Activated CD4-positive, alpha-beta T cell treated with anti-CD3 and anti-CD28 coated beads for 36 hours (primary cell): ENCODE measurements at places on chromosomes 7 and 10. TPM values are rescaled to one million over a fixed set of nuclear protein-coding genes. Genes with fewer than 3 reads are reported as not detected.
A peak's percentile ranks its signal among the peaks of the same experiment; 100 is the strongest.

DNA sequence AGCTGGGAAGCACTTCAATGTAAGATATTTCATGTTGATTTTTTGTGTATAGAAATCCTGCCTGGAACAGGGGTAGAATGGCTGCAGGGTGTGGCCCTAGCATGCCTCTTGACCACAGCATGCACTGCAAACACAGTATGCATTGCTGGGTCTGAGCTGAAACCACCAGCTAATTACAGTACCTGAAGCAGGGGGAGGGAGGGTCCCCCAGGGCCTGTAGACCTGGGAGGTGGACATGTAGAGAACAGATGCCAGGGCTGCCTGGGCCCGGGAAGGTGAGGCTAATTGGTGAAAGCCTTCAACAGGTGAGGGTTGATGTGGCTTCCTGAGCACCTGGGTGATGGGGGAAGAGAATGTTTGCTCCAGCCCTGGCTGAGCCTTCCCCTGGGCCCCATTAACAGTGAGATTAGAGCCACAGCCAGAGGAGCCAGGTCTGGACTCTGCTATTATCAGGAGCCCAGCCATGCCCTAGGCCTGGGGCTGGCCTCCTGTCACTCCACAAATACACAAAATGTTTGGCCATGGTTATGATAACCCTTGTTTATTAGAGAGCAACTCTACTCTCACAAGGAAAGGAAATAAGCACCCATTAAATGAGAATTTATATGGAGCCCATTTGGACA lies 83.3 kb downstream of the PLXNA4 start:
- no peak for DNase-seq

- DNase-seq: no peak
These were observed 34.0 kb downstream of the LYZL1 start for GRCh38 chr10:29322918-29323317.

GRCh38 chr7:2104107-2104710 lies 128.5 kb downstream of the MAD1L1 start:
- DNase-seq: peak; percentile 88

DNA sequence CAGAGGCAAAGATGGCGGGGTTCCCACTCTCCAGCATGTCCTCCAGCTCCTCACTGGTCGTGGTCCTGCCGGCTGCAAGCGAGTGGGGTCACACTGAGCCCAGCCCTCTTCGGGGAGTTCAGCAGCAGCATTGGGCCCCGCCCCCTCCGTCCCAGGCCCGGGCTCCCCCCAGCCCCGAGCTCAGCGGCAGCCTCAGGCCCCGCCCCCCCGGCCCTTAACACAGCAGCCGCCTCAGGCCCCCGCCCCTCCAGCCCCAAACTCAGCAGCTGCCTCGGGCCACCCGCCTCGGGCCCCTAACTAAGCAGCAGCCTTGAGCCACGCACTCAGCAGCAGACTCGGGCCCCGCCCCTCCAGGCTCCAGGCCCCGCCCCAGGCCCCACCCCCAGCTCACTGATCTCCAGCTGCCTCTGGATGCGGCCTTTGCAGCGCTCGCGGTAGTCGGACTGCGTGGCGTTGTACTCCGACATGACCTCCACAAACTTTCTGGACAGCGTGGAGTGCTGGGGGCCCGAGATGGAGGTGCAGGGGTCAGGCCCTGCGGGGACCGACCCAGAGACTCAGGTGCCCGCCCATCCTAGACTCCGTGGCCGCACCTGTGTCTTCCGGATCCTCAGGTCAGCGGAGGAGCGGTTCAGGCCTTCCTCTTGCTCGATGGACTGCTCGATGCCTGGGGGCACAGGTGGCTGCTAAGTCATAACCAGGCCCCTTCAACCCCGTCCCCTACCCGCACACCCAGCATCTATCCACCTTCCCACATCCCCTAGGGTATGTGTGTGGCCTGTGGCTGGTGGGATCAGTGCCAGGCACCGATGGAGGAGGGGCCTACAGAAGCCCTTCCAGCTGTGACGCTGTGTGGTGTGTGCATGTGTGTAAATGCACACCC lies 15.5 kb downstream of the STX1A start:
- DNase-seq: peak; percentile 77

The CYP2C19 gene
- not detected for total RNA-seq

The NAPEPLD gene
- 4.7 TPM for total RNA-seq

DNA sequence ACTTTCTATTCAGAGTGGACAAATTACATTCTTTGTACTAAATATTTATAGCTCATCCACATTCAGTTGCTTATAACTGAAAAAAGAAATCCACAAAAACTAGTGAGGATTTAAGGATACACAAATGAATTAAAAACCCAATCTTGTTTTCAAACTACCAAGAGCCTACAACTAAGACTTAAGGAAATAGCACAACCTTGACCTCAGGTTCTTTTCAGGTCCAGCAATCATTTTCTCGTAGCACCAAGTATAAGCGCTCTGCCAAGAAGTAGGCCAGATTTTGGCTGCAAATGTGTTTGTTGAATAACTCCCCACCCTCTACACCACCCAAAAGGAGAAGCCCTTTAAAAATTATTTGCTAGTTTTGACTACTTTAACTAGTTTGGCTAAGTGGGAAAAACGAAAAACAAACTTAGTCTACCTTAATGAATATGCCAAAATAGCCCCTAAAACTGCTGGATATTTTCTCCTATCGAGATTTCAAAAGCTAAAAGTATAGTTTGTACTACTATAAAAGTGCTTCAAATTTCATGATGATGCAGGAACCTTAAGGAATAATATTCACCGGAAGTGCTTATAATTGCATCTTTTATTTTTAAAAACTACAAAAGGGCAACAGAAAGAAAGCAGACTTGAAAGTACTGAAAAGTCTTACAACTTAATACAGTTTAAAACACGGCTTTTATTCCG lies 2.7 kb upstream of the KMT2E start:
- no peak for DNase-seq

The DYNC1I1 gene
- total RNA-seq: not detected

DNA sequence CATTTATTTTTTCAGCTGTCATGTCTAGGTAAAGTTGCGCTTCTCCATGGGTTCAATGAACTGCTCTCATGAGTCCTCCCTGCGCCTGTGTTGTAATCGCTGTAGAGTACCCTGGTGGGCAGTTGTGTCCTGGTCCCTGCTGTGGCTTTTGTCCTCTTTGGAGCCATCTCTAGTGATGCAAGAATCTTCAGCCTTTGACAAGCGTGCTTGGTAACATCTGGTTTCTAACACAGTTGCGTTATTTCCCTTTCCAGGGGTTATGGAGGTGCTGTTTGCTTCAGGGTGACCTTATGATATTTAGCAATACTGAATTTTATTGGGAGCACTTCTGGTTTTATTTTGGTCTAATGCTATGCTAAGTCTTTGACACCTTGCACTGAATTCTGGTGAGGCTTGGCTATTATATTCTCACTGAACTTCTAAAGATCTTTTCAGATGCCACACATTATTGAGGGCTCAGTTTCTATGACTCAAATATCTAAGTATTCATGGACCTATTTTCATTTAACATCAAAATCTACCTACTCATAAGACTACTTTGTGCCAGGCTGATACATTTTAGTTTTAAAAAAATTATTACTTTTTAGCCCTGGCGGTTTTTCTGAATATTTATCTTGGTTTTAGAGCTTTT lies 88.6 kb downstream of the FANK1 start:
- no peak for DNase-seq

DNA sequence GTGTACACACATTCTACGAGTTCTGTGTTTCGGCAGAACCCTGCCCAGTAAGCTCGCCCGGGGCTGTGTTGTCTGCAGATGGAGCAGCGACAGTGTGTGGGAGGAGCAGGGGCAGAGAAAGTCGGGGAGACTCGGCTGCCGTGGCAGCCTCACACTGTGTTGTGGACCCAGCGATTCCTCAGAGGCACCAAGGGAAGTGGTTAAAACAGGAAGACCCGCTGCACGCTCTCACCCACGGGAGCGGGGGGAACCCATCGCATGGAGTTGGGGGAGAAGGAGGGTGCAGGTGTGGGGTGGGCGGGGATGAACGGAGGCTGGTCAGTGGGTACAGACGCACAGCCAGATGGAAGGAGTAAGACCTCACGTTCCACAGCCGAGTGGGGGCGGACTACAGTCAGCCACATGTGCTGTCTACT lies 250.2 kb downstream of the ELFN1 start:
- peak; percentile 70 for DNase-seq

GRCh38 chr7:108809356-108809755 lies 239.7 kb downstream of the DNAJB9 start:
- DNase-seq: no peak

GRCh38 chr10:50021646-50022045 lies 33.4 kb downstream of the AGAP6 start:
- no peak for DNase-seq

GRCh38 chr7:75776295-75776971 lies 4.4 kb upstream of the CCL26 start:
- DNase-seq: peak; percentile 75

The FOXI2 gene
- not detected for total RNA-seq

DNA sequence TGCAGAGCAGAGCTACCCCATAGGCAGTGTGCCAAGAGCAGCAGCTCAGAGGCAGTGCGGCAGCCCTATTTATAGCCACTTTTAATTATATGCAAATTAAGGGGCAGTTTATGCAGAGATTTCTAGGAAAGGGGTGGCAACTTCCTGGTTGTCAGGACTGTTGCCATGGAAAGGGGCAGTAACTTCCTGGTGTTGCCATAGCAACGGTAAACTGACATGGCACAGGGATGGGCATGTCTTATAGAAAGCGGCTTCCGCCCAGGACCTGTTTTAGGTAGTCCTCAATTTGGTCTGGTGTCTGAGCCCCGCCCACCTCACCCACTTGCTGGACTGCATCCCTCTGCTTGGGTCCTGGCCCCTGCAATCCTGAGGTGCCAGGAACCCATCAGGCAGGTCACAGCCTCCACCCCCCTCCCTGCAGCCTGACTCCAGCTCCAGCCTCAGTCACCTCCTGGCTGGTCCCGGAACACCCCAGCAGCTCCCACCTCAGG lies 115.8 kb downstream of the TMEM130 start:
- DNase-seq: no peak
